ENCODE measurements at places on chromosomes 2 and 18.

- DNase-seq: no peak
Observed at GRCh38 chr18:58228176-58228575, 184.2 kb downstream of the NEDD4L start.

DNA sequence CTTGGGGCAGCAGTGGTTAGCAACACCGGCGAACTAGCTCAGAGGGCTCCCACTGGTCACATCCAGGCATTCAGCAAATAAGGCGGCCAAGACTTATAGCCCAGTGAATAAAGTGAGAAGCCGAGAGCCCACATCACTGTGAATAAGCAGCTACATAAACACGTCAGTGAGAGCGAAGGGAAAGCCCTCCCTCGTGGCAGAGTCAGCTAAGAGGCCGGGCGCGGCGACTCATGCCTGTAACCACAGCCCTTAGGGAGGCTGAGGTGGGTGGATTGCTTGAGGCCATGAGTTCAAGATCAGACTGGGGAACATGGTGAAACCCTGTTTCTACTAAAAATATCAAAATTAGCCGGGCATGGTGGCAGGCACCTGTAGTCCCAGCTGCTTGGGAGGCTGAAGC, 5.2 kb downstream of the D2HGDH start:
- DNase-seq: no peak

- no peak for DNase-seq
Observed at GRCh38 chr2:41720331-41721251, 327.2 kb upstream of the PKDCC start.

GRCh38 chr2:240811346-240812300, 8.4 kb downstream of the KIF1A start:
- DNase-seq: no peak

DNA sequence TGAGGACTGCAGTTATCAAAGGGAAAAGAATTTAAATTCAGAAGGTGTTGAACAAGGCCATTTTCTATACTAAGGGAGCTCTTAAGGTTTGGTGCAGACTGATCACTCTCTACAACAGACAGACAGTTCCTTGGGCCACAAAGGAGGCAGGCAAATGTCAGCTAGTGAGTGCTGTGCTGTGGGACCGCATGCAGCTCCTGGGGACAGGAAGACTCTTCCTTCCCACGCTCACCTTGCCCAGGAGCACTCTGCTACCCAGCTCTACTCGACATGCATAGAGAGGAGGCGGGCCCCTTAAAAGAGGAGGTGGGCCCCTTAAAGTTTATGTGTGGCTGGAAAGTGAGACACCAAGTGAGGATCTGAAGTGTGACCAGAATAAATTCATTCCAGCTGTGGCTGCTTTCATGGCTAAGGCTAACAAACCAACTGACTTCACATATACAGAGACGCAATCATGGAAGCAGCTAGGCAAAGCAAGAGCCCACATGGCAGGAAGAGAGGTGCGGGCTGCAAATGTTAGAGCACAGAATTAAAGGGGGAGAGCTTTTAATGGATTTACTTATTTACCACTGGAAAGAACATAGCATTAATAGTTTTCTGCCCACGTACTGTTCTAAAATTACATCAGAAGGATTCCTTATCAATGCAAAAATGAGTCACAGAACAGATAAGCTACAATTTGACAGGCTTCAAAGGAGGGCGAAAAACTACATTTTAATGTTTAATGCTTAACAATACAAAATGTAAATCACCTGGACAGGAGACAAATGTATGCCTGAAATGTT, 101.4 kb upstream of the RNU4ATAC start:
- DNase-seq: no peak

- DNase-seq: no peak
Observed at GRCh38 chr2:158922601-158923000, 45.8 kb upstream of the TANC1 start.

GRCh38 chr2:177881008-177881747, 191.4 kb downstream of the PDE11A start:
- DNase-seq: no peak

GRCh38 chr18:13225261-13225660, 6.7 kb downstream of the LDLRAD4 start:
- DNase-seq: no peak

DNA sequence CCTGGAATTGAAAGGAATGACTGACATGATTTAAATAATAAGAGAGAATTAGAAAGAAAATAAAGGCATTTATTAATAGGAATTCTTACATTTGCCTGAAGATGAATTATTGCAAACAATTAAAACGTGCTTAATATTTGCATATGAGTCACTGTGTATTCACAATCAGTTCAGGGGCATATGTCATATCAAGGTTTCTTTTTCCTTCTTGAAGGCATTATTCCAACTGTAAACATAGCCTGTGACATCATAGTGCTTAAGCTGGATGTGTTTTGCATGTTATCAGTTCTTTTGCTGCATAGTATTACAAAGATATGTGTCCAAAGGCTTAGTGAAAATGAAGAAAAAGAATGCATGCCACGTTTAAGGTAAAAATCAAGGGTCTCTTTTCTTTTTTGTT, 80.8 kb downstream of the MEIS1 start:
- DNase-seq: no peak

DNA sequence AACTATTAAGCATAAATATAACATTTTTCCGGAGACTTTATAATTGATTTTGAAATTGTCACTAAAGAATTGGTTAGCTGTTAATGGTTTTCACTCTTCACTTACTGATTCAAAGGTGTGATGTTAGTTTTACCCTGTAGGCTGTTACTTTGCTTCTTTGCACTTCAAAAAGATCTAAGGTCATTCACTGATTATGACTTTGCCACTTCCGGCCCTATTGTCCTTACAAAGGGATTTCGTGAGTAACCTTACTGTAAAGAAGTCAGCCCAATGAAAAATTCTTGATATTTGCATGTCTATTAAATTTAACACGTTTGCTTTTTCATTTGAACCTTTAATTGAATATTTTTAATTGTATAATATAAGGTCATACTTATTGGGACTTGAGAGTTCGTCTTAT, 61.4 kb downstream of the GREB1L start:
- DNase-seq: no peak

DNA sequence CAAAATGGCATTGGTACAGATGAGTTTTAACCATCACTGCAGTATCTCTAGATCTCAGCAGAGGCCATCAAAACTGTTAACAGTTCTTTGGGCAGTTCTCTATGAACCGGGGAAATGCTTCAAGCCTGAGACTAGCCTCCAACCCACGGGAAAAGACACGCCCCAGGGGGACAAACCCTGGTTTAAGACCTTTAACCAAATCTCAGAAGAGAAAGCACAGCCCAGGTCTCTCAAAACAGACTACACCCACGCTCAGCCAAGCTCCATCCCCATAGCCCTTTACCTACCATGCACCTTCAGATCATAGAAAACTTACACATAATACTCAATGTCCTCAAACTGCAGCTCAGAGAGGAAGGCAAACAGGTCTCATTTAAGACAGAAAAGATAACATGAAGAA, 78.3 kb downstream of the TMEM163 start:
- no peak for DNase-seq

- no peak for DNase-seq
Observed at GRCh38 chr18:68714366-68714711, 569 bp downstream of the TMX3 start.

Data from T-helper 9 cell (primary cell).